ENCODE measurements at places on chromosomes 2 and 18.

DNA sequence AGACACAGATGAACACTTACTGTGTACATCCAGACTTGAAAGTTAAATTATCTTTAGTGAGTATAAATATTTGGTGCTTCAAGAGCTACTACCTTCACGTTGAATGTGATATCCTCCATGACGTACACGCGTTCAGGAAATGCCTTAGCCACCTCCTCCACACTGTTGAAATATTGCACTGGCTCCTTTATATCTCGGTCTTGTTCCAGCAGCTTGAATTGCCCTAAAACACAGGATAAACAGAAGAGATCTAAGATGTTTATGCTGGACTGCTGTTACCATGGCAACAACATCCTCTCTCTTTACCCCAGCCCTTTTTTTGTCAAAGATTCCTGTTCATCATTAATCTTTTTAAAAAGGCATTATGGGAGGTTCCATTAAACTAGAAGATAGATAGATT, 120.3 kb downstream of the MEP1B start:
- DNase-seq: no peak

DNA sequence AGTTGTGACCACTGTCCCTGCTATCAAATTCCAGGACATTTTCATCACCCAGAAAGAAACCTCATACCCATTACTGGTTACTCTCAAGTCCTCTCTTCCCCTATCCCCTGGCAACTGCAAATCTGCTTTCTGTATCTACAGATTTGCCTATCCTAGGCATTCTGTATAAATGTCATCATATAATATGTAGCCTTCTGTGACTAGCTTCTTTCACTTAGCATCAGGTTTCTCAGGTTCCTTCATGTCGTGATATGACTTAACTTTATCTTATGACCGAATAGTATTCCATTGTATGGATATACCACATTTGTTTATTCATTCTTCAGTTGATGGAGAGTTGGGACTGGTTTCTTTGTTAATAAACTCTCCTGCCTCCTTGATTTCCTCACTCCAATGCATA, 60.5 kb downstream of the PMAIP1 start:
- DNase-seq: no peak

DNA sequence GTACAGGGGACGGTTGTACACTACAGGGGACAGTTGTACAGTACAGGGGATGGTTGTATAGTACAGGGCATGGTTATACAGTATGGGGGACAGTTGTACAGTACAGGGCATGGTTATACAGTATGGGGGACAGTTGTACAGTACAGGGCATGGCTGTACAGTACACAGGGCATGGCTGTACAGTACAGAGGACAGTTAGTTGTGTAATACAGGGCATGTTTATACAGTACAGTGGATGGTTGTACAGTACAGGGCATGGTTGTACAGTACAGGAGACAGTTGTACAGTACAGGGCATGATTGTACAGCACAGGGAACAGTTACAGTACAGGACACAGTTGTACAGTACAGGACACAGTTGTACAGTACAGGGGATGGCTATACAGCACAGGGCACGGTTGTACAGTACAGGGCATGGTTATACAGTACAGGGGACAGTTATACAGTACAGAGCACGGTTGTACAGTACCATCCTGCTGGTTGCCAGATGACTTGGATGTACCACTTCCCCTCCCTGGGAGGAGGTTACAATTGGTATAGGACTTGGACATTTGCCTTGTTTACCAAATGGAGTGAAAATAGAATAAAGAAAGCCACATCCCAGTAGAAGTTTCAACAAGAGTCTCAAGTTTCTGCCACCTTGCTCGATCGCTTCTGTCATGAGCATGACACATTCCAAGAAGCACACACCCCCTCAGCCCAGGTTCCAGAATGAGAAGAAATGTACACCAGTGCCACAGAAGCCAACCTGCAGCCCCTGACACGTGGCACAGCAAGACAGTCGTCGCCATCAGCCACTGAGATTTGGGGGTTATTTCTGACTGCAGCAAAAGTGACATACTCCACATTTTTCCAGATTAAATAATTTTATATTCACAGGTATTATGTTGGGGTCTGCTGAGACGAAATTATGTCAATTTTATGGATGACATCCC, 16.0 kb downstream of the CYRIA start:
- DNase-seq: no peak

DNA sequence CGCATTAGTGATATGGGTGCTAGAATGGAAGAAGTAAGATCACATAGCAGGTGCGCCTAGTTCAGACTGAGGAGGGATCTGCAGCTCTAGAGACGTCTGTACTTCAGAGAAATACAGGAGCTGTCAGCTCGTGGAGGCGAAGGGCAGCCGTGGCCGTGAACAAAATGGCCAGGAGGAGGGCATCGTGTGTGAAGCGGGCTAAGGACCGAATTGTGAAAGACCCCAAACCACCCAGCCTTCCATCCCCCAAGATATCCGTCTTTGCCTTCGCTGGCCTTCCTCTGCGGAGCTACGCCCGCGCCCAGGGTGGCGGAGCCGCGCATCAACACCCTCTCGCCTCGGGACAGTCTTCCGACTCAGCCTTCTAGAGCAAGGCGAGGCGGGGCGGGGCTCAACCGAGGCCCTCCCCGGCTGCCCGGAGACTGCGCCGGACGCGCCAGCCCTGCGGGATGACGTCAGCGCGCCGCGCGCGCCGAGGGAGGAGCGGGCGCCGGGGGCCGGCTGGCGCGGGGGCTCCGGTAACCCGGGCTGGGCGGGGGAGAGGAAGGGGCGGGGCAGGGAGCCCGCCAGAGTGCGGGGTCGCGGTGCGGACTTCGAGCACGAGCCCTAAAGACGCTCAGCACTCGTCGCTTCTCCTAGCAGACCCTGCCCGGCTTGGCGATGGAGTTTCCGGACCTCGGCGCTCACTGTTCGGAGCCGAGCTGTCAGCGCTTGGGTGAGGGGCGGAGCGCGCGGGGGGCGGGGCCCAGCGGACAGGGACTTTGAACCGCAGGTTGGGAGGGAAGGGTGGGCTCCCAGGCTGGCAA, at the start of gene ZFAND2B:
TSS of gene ZFAND2B (plus strand) at position 455 of the 806 bp plus-strand sequence. CDS start at position 661, 206 bp downstream.
- DNase-seq: peak; percentile 94

- DNase-seq: no peak
Measured at GRCh38 chr2:221464971-221465370, 107.1 kb downstream of the EPHA4 start.

- peak; percentile 63 for DNase-seq
Measured at GRCh38 chr2:236171680-236172254, 3.6 kb upstream of the GBX2 start.

DNA sequence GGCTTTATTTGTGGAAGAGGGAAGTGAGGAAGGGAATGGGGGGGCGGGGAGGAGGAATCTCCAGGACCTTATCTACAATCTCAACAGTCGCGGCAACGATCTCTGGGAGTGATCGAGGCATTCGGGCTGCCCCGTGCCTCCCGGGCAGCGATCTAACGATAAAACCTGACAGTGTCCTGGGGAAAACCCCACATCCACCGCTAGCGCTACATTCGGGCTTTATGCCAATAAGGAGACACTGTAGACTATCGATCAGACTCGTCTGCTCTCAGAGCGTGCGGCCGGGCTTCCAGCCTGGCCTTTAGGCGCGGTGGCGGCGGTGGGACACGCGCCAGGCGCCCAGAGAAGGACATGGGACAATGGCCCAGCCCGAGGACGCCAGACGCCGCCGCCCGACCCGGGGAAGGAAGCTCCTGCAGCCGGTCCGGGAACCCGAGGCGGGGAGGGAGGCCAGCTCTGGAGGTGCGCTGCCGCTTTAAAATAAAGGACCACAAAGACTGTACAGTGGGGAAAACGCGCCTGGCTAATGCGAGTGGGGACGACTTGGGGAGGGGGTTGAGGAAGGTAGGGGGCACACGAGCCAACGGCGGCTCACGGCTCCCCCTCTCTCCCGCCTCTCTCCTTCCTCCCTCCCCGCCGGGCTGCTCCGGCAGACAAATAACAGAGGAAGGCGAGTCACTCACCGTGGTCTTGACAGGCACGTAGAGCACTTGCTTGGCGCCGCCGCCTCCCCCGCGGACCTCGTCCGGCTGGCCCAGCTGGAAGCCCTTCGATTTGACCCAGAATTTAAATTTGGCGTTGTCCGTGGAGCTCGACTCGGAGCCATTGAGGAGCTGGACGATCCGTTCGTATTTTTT, 2.2 kb downstream of the NOL4 start:
- peak; percentile 27 for DNase-seq

DNA sequence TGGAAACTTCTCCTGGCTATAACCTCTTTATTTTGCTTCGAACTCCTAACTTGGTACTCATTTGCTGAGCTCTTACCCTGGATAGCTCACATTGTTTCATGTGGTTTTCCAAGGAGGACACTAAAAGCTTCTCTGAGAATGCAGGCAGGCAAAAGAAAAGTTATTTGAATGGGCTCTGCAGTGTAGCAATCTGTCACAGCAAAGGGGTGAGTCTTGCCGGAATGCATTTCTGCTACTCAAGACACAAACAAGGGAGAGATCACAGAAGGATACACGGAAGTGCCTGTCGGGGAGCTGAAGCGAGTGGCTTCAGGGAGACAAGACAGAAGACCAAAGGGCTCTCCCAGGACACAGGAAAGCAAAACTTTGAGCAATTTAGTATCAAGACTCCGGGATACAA, 265.4 kb downstream of the SS18 start:
- no peak for DNase-seq

- no peak for DNase-seq
Measured at GRCh38 chr18:36051760-36052159, 15.6 kb downstream of the RPRD1A start.

- DNase-seq: peak; percentile 81
Measured at GRCh38 chr2:200383380-200384110, 77.1 kb downstream of the SPATS2L start.

GRCh38 chr2:769771-770170, 92.6 kb upstream of the TMEM18 start:
- no peak for DNase-seq

- DNase-seq: no peak
Measured at GRCh38 chr2:15718103-15718943, 126.7 kb downstream of the DDX1 start.

GRCh38 chr2:186868344-186868743, 19.4 kb upstream of the ZSWIM2 start:
- DNase-seq: no peak

- DNase-seq: no peak
Measured at GRCh38 chr2:41911033-41911432, 136.8 kb upstream of the PKDCC start.

DNA sequence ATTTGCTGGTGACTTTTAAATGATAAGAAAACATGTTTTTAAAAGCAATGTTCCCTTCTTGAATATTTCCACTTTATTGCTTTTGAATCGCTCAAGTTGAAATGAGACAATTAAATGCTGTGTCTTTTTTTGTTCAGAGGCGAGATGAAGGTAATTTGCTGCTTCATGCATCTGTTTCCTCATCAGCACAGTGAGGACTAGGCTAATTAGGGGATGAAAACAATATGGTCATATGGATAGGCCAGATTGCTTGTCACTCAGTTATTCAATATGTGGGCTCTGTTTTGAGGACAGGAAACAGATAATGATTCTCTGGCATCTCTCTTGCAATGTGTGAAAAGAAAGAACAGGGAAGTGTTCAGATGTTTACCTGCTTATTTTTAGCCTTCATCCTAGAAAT, 61.0 kb downstream of the ERBB4 start:
- DNase-seq: no peak

DNA sequence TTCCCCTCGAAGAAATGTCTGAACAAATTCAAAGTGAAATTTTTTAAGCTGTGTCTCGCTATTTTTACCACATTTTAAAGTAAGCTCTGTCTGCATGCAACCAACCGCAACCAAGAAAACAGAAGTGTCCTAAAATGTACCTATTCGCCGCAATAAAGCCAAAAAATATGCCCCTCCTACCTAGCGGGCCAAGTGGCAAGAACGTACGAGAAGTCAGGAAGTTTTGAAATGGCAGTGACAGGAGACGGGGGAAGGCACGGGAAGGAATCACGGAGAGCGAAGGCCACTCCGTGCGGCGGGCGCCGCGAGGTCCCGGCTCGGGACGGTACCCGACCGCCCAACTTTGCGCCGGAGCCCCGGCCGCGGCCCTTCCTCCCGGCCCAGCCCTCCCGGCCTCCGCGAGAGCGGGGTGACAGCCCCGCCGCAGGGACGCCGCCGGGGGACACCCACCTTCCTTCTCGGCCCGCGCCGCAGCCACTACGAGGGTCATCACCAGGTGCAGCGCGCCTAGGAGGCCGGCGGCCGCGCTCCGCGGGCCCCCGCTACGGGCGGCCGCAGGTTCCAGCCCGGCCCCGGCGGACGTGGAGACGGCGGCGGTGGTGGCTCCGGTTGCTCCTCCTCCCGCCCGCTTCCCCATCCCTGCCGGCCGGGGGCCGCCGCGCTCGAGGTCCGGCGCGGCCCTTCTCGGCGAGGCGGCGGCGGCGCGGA, 568 bp downstream of the TMEM131 start:
- peak; percentile 44 for DNase-seq

DNA sequence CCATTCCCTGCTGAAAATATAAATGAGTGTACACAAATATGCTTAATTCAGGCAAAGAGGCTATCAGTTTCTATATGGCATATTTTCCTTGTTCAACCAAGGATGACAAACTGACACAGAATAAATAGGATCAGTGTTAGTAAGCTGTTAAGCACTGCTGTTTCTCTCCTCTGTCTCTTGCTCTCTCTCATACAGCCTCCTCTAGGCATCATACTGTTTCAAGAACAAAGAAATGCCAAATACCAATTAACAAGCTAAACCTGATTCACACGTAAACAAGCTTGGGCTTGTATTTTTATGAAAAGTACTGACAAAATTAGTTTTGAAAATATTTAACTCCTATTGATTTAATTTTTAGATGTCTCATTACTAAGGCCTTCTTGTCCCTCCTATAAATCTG, 1027.2 kb upstream of the ACVR2A start:
- no peak for DNase-seq

- DNase-seq: no peak
Measured at GRCh38 chr2:82796132-82796531, 1662.9 kb downstream of the SUCLG1 start.

DNA sequence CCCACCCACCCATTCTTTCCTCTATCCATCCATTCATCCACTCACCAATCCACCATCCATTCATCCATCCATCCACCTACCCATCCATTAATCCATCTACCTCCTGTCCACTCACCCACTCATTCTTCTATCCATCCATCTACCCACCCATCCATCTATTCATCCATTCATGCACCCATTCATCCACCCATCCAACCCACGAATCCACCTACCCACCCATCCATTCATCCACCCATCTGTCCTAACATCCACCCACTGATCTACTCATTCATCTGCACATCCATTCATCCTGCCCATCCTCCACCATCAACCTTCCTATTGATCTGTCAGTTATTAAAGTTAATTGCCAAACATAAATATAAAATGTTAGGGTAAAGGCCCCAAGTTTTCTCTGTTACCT, 25.6 kb downstream of the LDLRAD4 start:
- DNase-seq: no peak

- no peak for DNase-seq
Measured at GRCh38 chr18:77146249-77147080, 13.9 kb upstream of the MBP start.

- no peak for DNase-seq
Measured at GRCh38 chr2:205835923-205836322, 153.6 kb downstream of the NRP2 start.

DNA sequence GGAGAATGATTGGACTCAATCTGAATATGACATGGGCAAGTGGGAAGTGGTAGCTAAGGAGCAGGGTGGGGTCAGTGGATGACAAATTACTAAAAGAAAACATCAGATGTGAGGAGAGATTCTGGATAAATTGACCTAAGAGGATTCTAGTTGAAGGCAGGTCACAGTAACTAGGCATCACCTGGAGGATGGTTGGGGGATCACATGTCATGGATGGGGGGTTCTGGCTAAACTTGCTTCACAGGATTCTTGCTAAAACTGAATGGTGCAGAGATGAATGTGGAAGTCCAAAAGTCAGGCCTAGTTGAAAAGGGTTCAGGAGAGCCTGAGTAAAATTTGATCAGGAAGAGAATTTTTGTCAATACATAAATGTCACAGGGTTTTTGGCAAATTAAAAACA, 18.3 kb downstream of the CLHC1 start:
- no peak for DNase-seq

GRCh38 chr2:29053670-29054400, 20.5 kb downstream of the PCARE start:
- no peak for DNase-seq

All from pons (tissue), 1 donor.